DMS79 treated with DMSO at 0.1 percent for 48 hours (cell line): ENCODE measurements at places on chromosomes 2 and 18.

DNA sequence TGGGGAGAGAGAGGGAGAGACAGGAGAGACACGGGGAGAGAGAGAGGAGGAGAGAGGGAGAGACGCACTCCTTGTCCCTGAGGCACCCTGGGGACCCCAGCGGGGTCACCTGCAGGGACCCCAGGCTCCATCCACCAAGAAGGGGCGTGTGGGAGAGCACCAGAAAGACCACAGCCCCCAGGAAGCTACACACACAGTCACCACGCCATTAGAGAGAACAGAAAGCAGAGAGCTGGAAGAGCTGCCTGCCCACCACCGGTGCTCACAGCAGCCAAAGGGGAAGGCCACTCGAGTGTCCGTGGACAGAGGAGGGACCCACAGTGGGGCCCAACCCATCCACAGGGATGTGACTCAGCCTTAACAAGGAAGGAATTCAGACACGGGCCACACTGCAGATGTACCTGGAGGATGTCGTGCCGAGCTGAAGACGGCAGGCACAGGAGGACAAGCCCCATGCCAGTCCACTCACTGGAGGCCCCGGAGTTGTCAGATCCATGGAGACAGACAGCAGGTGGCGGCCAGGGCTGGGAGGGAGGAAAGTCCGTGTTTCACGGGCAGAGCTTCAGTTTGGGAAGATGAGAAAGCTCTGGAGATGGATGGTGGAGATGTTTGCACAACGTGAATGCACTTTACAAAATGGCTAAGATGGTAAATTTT, 11.5 kb upstream of the NFATC1 start:
- DNase-seq = no peak

DNA sequence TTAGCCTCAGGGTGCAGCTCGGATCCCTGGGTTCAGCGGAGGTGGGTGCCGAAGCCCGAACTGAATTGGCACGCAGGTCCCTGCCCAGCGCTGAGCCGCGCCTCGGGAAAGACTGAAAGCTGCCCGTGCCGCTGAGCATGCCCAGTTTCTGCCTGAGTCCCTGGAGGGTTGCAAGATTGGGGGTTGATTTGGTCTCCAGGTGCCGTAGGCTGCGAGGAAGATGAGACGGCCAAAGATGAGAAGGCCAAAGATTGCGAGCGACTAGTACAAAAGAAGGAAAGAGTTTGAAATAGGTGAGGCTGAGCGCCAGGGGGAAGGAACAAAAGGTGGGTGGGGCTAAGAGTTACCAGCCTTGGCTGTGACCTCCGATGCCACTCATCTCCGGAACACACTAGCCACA, 852 bp upstream of the KCNH7 start:
- DNase-seq = peak; percentile 94

DNA sequence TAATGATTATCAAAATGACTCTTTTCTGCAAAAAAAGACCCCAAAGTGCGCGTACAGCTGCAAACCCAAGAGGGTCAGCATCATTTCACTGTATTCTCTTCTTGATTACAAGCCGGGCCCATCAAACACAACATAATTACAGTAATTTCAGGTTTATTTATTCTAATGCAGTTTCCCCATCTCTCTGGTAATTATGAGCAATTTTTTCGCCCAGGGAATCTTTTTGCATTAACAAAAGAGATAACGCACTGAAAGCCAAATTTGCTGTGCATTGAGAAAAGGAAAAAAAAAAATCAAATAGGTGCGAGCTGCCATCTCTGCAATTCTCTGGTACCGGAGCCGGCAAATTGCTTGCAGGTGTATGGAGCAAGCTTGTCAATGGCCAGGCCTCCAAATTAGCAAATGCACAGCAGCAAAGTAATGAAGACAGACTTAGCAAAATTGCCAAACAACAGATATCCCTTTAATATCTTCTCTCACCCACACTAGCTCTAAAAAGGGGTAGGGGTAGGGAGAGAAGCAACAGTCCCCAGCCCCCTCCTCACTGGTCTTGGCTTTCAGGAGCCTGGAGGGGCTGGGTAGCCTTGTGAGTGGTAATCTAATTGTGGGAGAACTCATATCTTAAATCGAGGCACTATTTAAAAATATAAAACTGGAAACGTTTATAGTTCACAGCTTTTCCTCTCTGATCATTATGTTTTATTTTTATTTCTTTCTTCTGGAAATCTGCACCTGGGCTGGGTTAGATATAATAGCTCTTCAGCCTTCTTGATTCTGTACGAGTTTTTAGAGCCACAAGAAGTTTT, 6.7 kb downstream of the DLX1 start:
- no peak for DNase-seq

DNA sequence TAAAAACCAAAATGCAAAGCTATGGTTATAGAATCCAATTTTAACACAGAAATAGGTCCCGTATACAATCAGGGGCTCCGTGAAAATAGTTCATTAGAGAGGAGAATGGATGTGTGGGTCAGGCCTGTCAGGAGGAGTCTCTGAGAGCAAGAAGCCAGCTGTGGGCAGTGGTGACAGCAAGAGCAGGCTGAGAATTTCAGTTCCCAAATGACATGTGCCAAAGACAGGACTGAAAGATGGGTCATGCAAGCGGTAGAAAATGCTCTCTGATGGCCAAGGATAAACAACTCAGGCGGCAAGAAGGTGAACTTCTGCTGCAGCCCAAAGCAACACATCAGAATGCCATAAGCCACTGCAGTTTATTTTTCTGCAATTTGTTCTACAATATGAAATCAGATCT, 100.4 kb downstream of the CCDC141 start:
- no peak for DNase-seq

DNA sequence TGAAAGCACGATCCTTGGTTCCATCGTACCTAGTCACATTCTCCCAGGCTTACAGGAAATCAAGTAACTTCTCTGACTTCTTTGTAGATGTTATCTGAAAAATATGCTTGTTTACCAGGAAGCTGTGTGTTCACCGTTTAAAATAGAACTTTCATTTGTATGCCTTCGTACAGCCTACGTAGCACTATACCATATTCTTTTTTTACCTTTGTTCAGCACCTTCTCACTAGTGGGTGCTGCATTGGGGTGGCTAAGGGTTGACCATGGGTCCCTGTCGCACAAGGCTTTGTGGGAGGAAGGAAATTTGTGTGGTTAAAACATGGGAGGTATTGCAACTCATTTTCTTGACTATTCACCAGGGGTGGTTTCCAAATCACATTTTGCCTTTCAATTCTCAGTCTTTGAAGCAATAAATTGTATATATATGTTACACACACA, 16.6 kb downstream of the MALT1 start:
- no peak for DNase-seq

DNA sequence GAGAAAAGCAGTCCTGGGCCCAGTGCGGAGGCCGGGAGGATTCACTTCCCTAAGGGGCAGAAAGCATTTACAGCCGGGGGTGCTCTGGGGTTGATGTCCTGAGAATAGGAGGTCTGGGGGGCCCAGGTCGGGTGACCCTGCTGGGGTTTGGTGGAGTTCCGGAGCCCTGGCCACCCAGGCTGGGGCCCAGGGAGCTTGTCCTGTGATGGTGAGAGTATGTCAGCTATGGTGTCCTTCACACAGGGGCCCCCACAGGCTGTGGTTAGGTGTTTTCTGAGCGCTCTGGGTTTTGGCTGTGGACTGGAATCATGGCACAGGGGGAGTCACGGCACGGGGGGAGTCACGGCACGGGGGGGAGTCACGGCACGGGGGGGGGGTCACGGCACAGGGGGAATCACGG, 54.5 kb upstream of the TMEM18 start:
- DNase-seq = no peak
